ENCODE measurements at places on chromosomes 16 and 17. TPM values are rescaled to one million over a fixed set of nuclear protein-coding genes. Genes with fewer than 3 reads are reported as not detected.
A peak's percentile ranks its signal among the peaks of the same experiment; 100 is the strongest.

DNA sequence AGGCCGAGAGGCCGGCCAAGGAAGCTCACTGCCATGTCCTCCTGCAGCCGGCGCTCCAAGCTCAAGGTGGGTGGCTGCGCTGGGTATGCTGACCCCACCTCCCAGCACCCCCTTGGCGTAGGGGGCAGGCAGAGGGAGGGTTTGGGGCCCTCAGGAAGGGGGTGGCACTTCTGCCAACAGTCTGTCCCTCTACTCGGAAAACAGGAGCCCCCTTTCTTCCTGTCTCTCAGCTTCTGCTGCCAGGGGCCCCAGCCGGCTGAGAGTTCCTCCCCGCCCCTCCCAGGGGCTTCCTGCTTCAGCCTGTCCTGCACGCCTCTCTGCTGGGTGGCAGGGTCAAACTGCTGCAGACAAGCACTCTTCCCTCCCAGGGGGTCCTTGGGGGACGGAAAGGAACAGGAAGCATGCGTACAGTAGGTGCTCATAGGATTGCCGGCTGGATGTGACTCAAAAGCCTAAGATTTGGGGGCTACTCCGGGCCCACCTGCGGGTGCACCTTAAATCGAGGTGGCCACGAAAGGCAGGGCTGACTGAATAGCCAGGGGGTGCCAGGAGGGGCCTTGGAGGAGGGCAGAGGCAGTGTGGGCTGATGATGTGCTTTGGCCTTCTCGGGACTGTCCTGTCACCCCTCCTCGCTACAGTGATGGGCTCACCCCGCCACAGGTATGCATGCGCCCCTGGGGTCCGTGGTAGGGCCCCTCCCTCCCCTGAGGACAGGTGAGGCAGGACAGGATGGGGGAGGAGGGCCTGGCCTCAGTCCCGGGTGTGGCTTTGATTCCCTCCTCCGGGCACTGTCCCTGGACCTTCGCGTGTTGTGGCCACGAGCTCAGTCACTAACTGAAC, 4.0 kb downstream of the CBX2 start:
- no peak for ATAC-seq

GRCh38 chr17:18315961-18316360, 868 bp downstream of the SMCR8 start:
- ATAC-seq: no peak

Gene SEZ6L2
- total RNA-seq: 0.56 TPM

Gene G6PC1
- not detected for total RNA-seq

DNA sequence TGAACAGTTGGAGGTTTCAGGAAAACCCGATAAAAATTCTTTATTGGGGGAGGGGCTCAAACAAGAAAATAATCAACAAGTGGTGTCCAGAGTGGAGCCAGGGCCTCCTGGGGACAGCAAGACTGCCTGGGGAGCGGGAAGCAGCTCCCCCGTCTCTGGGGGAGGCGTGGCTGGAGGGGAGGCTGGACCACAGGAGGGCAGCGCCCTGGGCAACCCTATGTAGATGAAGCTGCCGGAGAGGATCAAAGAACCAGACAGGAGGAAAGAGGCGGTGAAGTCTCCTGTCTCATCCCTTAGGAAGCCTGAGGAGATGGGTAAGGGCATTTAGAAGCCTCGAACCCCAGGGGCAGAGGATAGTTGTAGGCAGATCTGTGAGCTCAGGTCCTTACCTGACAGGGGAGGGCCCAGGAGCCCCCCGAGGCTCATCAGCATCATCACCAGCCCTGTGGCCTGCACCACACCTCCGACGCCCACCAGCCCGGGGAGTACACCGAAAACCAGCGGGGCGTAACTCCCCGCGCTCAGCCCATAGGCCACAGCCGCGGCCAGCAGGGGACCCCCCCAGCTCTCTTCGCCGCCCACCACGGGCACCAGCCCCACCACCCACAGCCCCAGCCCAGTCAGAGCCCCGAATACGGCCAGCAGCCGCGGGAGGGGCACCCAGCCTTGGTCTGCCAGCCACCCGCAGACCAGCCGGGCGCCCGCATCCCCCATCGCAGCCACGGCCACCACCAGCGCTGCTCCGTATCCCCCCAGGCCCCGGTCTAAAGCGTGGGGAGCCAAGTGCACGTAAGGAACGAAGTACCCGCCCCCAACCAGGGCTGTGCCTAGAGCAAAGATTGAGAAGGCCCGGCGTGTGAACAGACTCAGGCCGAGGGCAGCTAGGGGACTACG, 2.0 kb downstream of the SLC16A11 start:
- ATAC-seq: no peak

DNA sequence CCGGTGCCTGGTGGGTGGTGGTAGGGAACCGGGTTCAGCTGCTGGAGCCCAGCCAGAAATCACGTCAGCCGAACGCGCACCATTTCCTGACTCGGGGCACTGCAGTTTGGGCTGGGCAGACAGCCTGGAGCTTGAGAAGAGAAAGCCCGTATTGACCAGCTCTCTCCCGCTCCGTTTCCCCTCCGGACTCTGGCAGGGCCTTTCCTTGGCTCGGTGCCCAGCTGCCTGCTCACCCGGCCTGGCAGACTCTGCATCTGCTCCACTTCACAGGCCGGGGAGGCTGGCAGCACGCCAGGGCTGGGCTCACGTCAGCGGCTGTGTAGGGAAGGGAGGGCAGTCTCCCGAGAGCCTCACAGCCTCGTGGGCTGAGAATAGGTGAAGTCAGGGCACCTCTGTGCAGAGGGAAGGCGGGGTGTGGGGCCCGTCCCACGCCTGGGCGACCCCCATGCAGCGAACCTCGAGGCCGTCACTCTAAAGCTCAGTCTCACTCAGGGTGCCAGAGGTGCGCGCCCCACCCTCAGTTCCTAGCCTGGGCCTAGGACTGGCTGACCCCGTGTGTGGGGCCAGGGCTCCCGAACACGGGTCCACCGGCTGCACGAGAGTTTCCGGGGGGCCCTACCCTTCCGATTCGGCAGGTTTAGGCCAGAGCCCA, 59.1 kb downstream of the OR1D5 start:
- ATAC-seq: peak; percentile 79

Measured in activated T-helper 17 cell treated with anti-CD3 and anti-CD28 coated beads, Interleukin-2, amount 50 U/mL, for 72 hours (primary cell).